Pulmonary artery endothelial cell (primary cell): ENCODE measurements at places on chromosomes 13 and 19. TPM values are rescaled to one million over a fixed set of nuclear protein-coding genes. Genes with fewer than 3 reads are reported as not detected.

DNA sequence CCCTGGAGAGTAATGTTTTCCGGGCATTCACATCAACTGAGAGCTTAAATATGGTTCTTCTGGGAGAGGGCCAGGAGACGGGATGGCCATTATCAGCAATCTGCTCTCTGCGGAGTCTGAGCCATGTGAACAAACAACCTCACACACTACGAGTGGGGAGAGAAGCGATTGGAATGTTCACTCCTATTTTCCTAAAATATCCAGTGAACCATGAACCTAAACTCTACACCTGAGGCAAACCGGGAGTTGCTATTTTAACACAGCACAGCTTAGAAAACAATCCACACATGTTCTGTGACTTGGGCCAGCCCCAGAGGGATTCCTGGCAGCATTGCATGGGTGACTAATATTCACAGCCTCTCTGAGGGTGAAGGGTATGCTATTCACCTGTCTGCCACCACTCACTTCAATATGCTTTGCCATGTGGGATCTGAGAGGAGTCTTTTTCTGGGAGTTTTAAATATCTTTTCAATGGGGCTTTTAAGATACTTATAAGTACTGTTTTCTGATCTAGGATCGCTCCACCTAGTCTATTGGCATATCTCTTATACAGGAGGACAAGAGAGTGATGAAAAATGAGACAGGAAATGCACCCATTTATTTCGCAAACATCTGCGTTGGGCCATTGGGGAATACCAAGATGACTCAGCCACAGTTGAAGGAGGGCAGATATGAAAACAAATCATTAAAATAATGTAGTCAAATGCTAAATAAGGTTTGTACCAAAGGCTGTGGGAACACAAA, 72.6 kb upstream of the SERP2 start:
- no peak for DNase-seq

DNA sequence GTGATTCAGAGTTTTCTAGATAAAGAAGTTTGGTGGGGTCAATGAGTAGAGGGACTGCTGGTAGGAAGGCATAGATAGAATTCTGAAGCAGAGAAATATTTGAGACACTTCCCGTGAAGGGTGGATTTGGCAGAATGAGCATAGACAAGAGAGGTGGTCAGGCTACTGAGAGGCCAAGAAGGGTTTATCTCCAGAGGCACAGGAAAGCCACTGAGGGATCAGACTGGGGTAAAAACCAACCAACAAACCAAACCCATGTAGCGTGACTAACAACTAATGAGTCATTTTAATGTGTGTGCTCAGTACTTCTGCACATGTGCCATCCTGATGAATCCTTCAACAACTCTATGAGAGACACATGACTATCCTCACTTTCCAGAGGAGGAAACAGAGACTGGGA, 60.0 kb upstream of the SERP2 start:
- no peak for DNase-seq

NXNL1 gene
- total RNA-seq = not detected in 2 replicates

DNA sequence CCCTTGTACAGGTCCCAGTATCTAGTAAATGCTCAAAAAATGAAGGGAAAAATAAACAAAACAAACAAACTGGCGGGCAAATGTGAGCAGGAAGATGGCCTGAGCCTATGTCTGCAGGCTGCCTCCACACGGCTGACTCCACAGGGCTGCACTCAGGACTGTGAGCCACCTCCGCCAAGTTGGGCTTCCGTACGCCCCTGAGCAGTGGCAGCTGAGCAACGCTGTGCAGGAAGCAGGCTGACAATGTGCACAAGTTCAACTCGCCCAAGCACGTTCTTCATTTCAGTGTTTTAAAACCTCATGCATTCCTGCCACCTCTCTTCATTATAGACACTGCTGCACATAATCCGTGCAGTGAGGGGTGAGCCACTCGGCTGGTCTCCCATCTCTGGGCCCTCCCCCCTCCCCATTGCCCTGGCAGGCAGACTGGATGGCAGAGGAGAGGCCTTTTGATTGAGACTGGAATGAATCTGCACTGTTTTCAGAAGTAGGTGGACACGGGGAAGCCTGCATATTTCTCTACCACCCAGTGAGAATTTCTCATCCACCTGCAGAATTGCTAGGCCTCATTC, 915.3 kb downstream of the UQCRFS1 start:
- DNase-seq = no peak

- DNase-seq = no peak
These were observed 22.9 kb downstream of the ZNF114 start for GRCh38 chr19:48292798-48293197.

- no peak for DNase-seq
These were observed 10.8 kb downstream of the F2RL3 start for GRCh38 chr19:16899566-16900075.

- DNase-seq = no peak
These were observed 5.3 kb downstream of the SLC27A1 start for GRCh38 chr19:17475541-17476115.

DNA sequence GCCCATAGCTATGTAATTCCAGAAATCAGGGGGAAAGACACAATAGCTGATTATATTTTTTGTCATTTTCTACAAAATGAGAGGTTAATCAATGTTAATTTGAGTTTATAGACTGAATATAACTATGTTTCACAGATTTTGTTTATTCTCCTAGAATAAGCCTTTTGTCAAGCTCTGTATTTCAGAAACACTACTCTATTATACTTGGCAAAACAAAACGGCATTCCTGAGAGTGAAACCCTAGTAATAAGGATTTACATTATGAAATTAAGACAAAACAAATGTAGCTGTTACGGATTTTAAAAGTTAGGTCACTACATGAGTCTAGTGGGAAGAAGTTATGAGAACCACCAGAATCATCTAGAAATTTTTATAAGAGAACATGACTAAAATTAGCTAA, 334.2 kb downstream of the KLF12 start:
- no peak for DNase-seq

GRCh38 chr13:47594833-47595232, 406.2 kb downstream of the SUCLA2 start:
- DNase-seq = no peak

PSG4 gene
- total RNA-seq = not detected in 2 replicates

- DNase-seq = no peak
These were observed 30.0 kb downstream of the VAV1 start for GRCh38 chr19:6802336-6803035.

GRCh38 chr13:105787632-105788031, 747.8 kb downstream of the EFNB2 start:
- no peak for DNase-seq

- DNase-seq = no peak
These were observed 239.5 kb upstream of the PCDH9 start for GRCh38 chr13:67469623-67470022.

- no peak for DNase-seq
These were observed 6.4 kb downstream of the ZNF808 start for GRCh38 chr19:52533901-52534300.

- no peak for DNase-seq
These were observed 70.4 kb downstream of the SLITRK6 start for GRCh38 chr13:85728811-85729210.

DNA sequence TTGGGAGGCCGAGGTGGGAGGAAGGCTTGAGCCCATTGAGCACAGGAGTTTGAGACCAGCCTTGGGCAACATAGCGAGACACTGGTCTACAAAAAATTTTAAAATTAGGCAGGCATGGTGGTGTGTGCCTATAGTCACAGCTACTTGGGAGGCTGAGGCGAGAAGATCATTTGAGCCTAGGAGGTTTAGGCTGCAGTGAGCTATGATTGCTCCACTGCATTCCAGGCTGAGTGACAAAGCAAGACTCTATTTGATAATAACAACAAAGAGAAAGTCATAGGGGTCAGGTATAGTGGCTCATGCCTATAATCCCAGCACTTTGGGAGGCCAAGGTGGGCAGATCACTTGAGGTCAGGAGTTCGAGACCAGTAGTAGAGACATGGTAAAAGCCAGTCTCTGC, 4.6 kb upstream of the SLC44A2 start:
- no peak for DNase-seq

DNA sequence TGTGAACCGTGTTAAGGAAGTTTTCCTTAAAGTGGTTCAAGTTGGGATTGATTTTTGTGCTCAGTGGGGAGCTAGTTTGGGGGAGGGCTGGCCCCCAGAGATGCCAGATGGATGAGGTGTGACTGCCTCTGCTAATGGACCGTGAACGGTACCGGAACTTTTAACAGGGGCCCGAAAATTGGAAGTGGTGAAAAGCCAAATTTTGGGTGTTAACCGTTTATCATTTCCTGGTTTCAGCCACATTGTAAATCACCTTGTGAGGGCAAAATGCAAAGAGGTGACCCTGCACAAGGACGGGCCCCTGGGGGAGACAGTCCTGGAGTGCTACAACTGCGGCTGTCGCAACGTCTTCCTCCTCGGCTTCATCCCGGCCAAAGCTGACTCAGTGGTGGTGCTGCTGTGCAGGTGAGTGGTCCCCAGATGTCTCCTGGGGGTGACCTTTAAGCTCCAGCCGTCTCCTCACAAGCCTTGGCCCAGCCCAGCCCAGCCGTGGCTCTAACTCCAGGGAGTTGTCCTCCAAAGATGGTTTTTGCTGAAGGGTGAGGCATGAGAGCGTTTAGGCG, 18.2 kb downstream of the UPF1 start:
- DNase-seq = no peak

GRCh38 chr19:35142606-35143230, 337 bp upstream of the FXYD7 start:
- no peak for DNase-seq
